ENCODE measurements at places on chromosomes 11 and 22. TPM values are rescaled to one million over a fixed set of nuclear protein-coding genes. Genes with fewer than 3 reads are reported as not detected.

GRCh38 chr22:41570221-41570620, 9.4 kb downstream of the CSDC2 start:
- no peak for DNase-seq

DNA sequence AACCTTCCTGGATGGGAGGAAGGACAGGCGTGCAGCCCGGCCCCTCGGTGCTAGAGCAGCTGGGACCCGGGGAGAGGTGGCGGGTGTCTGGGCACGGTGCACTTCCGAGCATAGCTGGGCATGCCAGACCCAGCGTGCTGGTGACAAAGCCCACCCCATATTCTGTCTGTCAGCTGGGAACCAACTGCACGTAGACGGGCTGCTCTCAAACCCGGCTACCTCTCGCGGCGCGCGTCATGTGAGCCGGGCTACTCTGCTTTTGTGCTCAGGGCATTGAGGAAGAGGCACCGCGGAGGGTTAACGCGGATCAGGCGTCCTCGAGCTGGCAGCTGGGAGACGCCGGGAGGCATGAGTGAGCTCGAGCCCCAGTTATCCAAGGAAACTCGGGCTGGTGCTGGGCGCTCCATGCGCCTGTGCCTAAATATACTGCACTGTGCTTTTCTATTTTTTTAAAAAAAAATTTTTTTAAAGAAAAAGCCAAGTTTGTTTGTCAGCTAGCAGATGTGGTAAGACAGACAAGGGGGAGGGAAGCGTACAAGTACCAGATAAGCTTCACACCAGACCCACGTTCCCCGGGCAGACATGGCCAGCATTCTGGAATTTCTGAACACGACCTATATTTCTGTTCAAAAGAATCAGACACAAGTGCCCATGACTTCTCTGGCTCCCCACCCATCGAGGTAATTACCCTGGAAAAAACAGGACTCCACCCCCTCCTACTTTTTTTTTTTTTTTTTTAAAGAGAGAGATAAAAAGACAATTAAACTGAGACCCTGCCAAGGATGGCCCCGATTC, 425.6 kb downstream of the SHANK2 start:
- DNase-seq, result no peak

Gene B4GAT1
- 52.9 TPM for total RNA-seq

GRCh38 chr11:95521133-95521542, 268.4 kb downstream of the FAM76B start:
- DNase-seq, result no peak

Gene PRRG4
- total RNA-seq, result 0.33 TPM

Measured in left ventricle myocardium inferior (tissue), 1 donor.